ENCODE measurements at places on chromosomes 6 and 20.

DNA sequence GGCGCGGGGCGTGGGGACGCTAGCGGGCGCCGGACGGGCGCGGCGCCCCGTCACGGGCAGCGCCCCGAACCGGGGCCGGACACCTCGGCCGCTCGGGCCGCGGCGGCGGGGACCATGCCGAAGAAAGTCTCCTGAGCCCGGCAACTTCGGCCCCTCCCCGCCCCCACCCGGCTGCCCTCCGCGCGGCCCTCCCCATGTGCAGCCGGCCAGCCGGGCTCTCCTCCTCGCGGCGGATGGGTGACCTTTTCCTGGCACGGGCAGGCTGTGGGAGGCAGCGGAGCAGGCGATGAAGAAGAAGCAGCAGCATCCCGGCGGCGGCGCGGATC lies 278 bp downstream of the UST start:
- DNase-seq = peak; percentile 30

GRCh38 chr6:4853782-4854511 lies 77.7 kb downstream of the CDYL start:
- no peak for DNase-seq

DNA sequence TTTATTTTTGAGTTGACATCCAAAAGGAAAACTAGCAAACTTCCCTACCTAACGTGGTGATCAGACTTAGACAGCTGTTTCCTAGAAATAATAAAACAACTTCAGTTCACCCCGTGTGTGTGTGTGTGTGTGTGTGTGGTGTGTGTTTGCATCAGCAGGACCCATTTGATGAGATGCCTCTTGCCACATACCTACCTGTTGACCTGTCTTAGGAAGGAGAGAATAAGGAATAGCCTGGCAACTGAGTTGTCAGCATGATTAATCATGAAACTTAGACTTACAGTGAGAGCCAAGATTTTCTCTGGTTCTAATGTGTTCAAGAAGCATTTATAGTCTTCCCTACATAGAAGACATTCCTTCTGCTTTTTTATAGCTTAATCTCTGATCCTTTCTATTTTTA lies 16.1 kb upstream of the PBOV1 start:
- no peak for DNase-seq

DNA sequence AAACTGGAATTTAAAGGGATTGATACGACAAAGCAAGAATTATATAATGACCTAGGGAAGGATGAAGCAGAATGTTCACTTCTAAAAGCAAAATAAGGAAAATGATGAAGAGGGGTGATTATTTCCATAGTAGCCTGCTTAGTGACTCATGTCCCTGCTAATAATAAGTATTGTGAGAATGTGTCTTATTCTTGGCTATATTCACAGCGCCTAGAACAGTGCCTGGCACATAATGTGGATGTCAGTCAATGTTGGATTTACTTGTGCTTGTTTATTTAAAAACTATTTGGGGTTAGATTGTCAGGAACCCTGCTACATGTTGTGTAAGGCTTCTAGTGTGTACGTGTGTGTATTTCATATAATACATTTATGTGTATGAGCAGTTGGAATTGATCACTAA lies 85.1 kb downstream of the ZFAND3 start:
- DNase-seq = no peak

GRCh38 chr6:29750709-29751108 lies 27.5 kb downstream of the HLA-F start:
- no peak for DNase-seq

DNA sequence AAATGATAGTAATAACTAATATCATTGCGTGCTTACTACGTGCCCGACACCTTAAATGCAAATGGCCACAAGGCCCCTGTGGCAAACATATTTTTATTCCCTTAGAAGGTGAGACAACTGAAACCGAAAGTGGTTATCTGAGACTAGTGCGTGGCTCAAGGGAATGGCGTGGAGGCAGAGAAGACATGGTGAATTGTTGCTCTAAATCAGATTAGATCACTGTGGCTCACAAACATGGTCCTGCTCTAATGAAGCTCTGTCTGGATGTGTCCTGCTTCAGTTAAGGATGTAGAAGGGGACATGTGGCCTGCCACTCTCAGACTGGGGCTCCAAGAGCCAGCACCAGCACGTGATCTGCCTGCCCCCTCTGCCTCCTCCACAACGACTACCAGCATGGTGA lies 124.2 kb upstream of the GMDS start:
- no peak for DNase-seq

Data from progenitor cell of endocrine pancreas (in vitro differentiated cells).